ENCODE measurements at places on chromosomes 4 and X. TPM values are rescaled to one million over a fixed set of nuclear protein-coding genes. Genes with fewer than 3 reads are reported as not detected.

DNA sequence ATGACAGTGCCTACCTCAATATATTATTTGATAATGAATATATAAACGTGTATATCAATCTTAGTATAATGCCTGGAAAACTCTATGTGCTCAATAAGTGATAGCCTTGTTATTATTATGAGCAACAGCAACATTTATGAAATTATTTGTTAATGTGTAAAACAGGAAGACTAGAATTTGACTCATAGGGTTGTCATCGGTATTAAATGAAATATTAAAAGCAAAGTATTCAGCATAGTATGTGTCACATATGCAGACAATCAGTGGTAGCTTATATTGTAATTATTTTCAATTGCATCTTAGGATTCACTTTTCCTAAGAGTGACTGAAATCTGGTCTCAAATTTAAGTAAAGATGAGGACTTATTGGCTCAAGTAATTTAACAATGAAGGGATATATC lies 24.6 kb downstream of the SPANXD start:
- no peak for DNase-seq

DNA sequence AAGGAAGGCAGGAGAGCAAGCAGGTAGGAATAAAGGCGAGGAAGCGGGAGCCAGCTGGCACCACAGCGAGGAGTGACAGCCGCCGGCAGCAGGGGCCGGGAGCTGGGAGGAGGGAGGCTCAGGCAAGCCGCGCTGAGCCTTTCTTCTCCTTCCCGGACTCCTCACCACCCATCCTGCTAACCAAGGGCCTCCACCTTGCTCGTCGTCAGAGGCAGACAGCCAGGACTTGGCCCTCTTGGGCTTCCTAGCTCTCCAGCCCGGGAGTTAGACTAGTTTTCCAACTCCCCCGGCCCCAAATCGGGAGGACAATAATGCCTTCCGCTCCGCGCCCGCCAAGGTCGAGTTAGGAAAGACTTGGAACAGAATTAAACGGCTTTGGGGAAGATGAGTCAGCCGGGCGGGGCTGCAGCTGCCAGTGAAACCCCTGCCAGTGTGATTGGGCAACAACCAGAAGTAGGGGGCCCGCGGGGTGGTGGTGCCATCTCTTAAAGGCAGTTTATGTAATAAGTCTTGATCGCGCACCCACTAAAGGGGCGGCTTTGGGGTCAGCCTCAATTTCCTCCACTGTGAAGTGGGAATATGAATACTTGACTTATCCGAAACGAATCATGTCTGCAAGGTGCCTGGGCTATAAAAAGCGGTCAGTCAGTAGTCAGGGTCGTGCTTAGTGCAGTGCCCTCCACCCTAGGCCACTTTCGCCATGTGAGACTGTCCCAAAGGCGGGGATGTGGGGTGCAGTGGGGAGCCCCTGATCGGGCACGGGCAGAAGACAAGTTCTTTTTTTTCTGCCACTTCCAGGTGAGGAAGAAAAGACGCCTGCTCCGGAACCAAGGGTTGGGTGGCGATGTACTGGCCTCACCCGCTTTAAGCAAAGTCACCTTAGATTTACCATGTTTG lies 6.7 kb upstream of the HSD17B10 start:
- peak; percentile 30 for DNase-seq

DNA sequence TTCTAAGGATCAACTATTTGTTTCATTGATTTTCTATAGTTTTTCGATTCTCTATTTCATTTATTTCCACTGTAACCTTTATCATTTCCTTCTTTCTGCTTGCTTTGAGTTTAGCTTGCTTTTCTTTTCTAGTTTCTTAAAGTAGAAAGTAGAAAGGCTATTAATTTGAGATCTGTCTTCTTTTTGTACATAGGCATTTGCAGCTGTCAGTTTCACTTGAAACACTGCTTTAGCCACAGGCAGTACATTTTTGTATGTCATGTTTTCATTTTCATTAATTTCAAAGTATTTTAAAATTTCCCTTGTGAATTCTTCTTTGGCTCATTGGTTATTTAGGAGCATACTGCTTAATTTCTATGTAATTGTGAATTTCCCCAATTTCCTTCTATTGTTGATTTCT lies 152.2 kb downstream of the SH3KBP1 start:
- DNase-seq: no peak

GRCh38 chr4:23966725-23967124 lies 76.9 kb upstream of the PPARGC1A start:
- DNase-seq: no peak

- no peak for DNase-seq
Observed at GRCh38 chr4:2927696-2928075, 35.5 kb downstream of the NOP14 start.

The RBMXL3 gene
- not detected for total RNA-seq

The FABP2 gene
- total RNA-seq: not detected
